ENCODE measurements at places on chromosomes 6 and 20.

DNA sequence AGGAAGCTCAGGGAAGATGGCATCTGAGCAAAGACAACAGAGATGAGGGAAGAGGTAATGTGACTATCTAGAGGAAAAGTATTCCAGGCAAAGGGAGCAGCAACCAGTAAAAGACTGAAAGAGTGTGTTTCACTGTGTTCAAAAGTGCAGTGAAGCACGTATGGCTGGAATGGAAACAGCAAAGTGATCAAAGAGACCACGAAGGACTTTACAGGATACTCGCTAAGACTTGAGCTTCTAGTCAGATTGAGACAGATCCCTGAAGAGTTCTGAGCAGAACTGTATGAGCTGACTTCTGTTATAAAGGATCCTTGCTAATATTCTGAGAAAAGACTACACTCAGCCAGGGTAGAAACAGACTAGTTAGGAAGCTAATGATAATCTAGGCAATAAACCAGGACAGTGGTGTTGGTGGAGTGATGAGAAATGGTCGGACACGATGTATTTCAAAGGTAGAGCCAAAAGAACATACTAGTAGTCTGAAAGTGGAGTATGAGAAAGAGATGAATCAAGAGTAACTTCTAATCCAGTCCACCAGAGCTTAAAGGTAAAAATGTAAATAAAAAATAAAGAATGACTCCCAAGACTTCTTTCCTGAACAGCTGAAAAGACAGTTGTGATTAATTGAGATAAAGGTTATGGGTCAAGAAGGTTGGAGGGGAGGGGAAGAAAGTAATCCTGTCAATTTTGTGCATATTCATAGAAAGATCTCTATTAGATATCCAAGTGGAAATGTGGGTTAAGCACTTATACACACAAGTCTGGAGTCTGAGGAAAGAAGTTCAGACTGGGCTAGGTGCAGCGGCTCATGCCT, 14.2 kb downstream of the SEC63 start:
- no peak for DNase-seq

- DNase-seq = no peak
Observed at GRCh38 chr20:40785346-40785745, 96.3 kb upstream of the MAFB start.

- DNase-seq = no peak
Observed at GRCh38 chr6:169858293-169858934, 107.0 kb downstream of the ERMARD start.

GRCh38 chr6:80608881-80609280, 502.4 kb downstream of the BCKDHB start:
- no peak for DNase-seq

GRCh38 chr6:118781897-118782296, 112.1 kb upstream of the ASF1A start:
- DNase-seq = no peak

DNA sequence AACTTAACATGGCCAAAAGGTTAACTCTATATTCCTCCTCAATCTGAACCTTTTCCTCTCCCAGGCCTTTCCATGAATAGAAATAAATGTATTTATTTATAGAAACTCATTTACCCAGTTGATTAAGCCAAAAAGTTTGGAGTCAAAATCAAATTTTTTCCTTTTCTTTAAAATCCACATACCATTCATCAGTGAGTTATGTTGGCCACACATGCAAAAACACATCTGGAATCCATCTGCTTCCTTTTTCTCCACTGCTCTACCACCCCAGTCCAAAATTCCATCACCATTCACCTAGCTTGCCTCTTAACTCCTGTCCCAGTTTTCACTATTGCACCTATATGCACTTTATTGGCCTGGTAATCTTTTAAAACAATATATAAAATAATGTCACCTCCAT, 62.4 kb upstream of the TMEM200A start:
- no peak for DNase-seq

- DNase-seq = no peak
Observed at GRCh38 chr6:107731422-107732319, 92.4 kb downstream of the SCML4 start.

DNA sequence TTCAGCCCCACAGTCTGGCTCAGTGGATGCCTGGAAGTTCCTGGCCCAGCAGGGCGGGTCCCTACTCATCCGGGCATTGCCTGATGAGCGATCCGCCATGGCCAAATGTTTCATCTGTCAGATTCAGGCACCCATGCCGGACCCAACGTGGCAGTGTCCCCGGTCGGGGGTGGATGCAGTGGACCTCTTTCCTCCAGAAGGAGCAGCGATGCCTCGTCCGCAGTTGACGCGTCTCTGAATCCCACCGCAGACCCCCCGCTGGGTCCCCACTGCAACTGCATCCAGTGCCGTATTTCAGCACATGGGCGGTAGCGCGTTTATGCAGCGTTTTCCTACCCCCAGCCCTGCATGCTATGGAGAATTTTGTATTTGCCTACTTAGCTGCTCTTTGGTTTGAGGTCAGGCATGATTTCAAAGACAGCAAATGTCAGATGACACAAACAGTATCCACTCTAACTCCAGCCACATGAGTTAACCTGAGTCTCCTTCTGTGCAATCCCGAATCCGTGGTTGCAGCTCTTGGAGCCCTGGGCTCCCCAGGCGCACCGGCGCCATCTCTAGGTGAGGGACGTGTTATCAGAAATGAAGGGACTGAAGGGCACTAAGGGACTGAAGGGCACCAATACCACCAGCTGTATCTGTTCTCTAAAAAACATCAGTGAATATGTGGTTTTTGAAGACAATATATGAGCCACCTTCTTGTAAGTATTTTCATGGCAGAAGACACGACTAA, 72.6 kb upstream of the THBS2 start:
- DNase-seq = no peak

DNA sequence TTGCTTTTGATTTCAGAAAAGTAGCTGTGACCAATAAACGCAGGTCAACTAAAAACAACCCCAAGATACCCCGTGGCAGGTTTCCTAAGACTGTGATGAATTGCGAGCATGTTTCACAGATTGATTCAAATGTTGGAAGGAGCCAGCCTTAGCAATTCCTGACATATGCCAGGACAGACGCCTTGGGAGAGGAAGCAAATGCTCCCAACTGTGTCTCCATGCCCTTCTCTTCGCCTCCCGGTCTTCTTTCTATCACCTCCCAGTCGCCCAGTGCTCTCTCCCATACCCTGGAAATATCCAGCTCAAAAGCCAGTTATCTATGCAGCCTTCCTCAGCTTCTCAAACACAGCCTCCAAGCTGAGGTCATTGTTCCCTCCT, 32.0 kb downstream of the KIAA0319 start:
- no peak for DNase-seq

DNA sequence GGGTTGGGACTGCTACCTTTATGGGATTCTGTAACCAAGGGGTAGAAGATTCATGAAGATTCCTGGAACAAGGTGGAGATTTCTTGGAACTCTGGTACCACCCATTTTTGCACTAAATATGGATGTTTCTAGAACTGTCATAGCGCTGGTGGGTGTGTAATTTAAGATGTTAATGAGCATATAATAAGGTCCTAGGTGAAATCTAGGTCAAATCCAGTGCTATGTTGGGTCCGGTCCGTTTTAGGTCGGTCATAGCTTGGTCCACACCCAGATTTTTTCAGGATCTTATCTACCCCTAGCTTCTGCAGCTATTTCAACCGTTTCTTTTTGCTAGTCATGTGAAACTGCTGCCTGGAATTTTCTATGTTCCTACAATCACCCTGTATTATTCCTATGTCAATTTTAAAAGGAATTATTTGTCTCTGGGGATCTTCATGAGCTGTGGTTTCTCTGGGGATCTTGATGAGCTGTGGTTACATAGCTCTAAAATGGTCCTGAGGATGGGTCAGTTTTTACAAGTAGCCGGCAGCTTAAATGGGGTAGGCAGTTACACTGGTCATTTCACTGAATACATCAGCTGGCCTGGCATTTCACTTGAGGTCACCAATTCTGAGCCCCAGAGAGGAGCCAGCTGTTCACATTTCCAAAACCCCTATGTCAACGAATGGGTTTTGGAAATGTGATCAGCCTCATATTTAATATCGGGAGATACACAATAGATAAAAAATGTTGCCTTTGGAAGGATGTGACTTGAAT, 652.3 kb upstream of the FLRT3 start:
- DNase-seq = no peak

DNA sequence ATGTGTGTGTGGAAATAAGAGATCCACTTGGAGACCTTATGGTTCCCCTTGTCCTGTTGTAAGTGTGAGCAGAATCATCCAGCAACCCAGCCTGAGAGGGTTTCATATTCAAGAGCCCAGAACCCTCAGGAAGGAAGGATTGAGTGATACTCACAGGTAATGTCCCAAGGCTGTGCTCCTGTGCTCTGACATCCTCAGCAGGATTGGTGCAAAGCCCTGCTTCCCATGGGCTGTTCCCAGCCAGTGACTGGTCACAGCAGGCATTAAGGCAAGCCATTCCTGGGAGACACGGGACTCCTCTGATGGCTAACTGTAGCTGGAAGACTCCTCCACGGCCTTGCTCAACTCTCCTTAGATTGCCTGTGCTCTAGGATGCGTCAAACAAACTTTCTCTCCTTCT, 33.8 kb upstream of the HLA-G start:
- DNase-seq = no peak

DNA sequence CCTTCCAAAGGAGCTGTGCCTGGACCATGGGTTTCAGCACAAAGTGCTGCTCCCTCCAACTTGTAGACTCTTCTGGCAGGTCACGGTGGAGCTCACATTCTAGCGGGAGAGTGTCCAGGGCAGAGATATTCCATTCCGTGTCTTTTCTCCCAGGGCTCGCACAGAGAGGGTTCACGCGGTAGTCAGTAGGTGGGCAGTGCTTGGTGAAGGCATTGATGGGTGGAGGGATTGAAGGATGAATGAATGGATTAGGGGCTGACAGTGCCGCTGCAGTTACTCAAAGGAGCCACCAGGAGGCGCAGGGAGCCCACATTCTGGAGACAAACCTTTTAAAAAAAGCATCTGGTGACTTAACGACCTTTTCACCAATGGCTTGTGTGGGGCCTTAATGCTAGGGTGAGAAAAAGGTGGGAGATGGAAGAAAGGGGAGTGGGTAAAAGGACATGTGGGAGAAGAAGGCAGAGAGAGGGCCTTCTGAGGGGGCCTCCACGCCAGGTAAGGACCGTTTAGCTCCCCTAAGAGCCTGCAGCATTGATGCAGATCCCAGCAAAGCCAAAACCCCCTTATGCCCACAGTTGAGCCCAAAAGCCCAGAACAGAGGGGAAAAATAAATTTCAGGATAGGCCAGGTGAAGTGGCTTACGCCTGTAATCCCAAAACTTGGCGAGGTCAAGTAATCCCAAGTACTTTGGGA, 17.5 kb upstream of the FAM110A start:
- peak; percentile 67 for DNase-seq

- peak; percentile 59 for DNase-seq
Observed at GRCh38 chr6:131923356-131923755, 27.8 kb downstream of the CCN2 start.

DNA sequence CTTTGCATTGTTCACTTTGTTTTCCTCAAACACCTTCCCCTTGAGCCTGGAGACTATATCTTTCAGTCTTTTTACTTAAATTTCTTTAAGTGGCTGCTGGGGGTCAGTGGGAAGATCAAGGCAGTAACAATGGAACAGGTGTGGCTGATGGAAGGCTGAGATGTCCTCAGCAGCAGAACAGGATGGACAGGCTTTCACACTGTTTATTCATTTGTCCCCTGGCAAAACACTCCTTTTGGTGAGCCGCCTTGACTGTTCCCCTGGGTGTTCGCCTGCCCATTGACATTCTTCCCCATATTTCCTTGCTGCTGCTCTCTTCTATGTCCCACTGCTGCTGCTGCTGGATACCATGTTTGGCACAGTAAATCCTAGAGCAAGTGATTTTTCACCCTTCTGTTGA, 38.1 kb downstream of the RNF144B start:
- no peak for DNase-seq

DNA sequence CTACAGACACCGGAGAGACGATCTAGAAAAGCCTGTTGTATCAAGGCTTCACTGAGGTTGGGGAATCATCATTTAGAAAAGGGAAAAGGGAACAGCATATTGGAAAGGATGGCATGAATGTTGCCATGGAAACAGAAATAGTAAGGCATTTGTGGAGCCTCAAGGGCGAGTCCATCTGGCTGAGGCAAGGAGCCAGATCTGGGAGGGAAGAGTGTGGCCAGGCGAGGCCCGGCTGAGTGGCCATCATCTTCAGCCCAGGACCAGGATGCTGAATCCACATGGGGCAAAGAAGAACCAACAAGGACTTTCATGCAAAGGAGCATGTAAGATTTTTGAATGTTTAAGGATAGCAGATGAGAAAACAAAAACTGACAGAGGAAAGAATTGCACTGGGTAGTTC, 85.8 kb downstream of the MAP3K5 start:
- no peak for DNase-seq

DNA sequence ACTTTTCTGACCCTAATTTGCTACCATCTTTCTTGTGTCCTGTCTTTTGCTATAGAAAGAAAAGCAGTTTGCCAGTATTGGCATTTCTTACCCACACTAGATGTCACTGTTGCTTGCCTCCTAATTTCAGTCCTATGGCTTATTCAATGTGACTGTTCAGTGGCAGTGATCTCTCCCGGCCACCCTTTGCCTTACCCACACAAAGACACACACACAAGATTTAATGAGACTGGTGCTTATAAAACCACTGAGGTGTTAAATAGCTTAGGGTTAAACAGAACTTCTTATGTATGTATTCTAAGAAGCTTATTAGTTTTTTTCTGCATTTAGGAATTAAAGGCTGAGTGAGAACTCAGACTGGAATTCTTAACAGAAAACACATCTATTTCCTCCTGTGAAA, 233.6 kb upstream of the ASCC3 start:
- DNase-seq = peak; percentile 22

GRCh38 chr6:161400671-161401070, 126.8 kb upstream of the AGPAT4 start:
- DNase-seq = no peak

- DNase-seq = no peak
Observed at GRCh38 chr6:167787896-167788562, 38.7 kb upstream of the AFDN start.

DNA sequence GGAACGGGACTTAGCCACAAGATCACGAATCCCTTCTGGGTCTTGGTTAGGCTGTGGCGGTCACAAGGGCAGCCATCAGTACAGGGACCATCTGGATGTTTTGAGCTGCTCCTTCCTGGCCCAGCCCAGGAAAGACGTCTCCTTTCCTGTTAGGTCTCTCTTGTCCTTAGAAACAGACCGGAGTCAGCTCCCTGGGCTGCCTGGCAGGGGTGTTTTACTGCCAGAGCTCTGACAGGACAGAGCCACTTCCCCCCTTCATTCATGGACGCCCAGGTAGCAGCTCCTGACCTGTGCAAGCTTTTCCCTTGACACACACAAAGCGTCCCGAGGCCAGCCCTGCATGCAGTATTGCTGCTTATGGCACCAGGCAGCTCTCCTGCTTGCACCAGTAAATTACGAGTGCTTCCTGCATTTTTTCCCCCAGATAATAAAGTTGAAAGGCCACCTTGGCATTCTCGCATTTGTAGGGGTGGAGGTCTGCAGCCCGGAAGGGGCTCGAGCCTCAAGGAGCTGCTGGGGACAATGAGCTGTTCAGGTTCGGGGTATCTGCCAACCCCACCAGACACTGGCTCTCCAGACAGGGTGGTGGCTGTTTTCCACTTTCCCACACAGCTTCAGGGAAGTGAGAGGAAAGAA, 87.4 kb downstream of the NOL4L start:
- no peak for DNase-seq

GRCh38 chr20:59776059-59776603, 157.3 kb downstream of the SYCP2 start:
- no peak for DNase-seq
